ENCODE measurements at places on chromosomes 6 and 20.

GRCh38 chr6:106490030-106490429 is 129.5 kb downstream of the CRYBG1 start:
- DNase-seq, result no peak

- no peak for DNase-seq
These were observed 231.4 kb downstream of the GJA1 start for GRCh38 chr6:121666814-121667213.

DNA sequence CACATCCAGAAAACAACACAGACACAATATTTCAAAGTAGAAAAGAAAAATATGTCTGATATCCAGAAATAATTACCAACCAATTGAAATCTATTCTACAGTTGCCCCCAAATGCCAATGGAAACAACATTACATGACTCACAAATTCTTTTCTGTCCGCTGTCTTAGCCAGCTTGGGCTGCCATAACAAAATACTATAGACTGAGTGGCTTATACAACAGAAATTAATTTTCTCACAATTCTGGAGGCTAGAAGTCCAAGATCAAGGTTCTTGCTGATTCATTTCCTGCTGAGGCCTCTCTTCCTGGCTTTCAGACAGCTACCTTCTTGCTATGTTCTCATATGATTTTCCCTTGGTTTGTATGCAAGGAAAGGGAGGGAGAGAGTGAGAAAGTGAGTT is 698.1 kb downstream of the DHX35 start:
- no peak for DNase-seq

GRCh38 chr6:146200176-146200575 is 171.3 kb downstream of the GRM1 start:
- DNase-seq, result no peak

GRCh38 chr6:33914645-33915044 is 110.8 kb upstream of the MLN start:
- no peak for DNase-seq

GRCh38 chr6:148967541-148967956 is 220.7 kb downstream of the UST start:
- no peak for DNase-seq

- no peak for DNase-seq
These were observed 22.4 kb downstream of the ZMYND8 start for GRCh38 chr20:47334022-47334551.

- DNase-seq, result no peak
These were observed 1277.2 kb upstream of the GJE1 start for GRCh38 chr6:140855520-140855919.

- no peak for DNase-seq
These were observed 130.4 kb downstream of the PTPRK start for GRCh38 chr6:128389820-128390534.

- no peak for DNase-seq
These were observed 86.4 kb upstream of the FRMD1 start for GRCh38 chr6:168165373-168165772.

GRCh38 chr6:17278289-17279063 is 2.7 kb upstream of the RBM24 start:
- no peak for DNase-seq

GRCh38 chr6:153525998-153526397 is 394.9 kb upstream of the RGS17 start:
- no peak for DNase-seq

DNA sequence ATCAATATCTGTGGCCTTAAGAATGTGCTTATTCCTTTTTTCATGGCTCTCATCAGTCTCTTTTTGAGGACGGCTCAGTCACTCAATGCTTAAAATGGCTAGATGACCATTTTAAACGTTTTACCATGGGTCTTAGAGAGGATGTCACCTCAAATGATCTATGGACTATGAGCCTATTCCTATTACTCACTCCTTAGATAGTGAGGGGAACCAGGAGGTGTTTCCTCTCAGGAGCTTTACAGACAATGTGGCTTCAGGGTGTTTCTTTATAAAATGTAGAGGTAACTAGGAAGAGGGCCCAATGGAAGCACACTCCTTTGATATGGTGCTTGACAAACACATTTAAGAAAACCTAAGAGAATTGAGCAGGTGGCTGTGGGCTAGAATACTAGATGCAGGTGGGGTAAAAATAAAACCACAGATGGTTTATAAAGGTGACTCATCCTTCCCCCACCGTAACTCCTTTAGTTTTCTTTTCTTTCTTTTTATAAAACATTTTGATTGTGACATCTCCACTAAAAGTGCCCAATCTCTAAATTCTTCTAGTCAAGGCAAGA is 1.5 kb upstream of the TMEM200A start:
- no peak for DNase-seq

GRCh38 chr6:127939442-127940066 is 38.7 kb upstream of the THEMIS start:
- no peak for DNase-seq

GRCh38 chr20:17808357-17808756 is 108.6 kb downstream of the BANF2 start:
- DNase-seq, result no peak

DNA sequence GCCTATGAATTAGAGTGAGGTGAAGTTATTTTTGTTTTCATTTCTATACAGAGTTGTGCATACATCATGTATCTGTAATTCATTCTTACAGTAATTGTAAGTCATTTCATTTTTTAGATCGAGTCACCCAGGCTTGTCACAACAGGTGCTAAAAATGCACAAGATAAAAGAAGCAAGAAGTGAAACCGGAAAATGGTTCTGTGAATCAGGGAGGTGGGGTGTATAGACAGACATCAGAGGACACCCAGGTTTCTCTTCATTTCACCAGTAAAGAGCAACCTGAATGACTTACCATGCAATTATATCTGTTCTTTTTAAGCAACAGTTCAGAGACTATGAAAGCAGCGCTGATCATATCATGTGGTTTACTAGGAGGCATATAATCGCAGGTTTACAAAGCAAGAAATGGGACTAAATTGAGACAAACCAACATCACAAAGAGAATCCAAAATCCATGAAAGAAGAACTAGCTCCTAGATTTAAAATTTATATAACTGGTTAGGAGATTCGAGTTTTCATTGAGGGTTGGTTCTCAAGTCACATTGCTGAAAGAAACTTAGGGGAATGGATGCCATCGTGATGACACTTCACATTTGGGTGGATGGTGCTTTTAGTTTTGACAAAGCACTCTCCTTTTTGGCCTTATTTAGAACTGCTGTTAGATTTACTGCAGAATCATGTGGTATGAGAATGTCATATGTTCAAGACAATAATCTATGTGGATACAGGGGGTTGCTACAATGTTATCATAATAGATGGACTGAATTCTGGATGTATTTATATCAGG is 27.9 kb upstream of the TBC1D7 start:
- no peak for DNase-seq

DNA sequence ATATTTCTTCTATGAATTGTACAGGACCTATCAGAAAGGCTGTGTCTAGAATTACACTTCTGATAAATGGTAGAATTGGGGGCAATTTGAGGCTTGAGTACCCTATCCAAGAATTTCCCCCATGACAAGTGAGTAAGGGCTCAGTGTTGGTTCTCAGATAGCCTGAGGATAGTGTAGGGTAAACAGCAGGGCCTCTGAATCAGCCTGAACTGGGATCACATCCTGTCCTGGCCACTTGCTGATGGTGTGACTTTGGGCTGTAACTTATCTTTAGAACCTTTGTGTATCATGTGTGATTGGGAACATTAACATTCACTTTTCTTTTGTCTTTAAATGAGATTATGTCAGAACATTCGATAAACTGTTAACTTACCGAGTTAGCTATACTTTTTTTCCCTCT is 151.0 kb downstream of the CLIC5 start:
- DNase-seq, result no peak

- no peak for DNase-seq
These were observed 137.5 kb upstream of the SYNDIG1 start for GRCh38 chr20:24331939-24332338.

DNA sequence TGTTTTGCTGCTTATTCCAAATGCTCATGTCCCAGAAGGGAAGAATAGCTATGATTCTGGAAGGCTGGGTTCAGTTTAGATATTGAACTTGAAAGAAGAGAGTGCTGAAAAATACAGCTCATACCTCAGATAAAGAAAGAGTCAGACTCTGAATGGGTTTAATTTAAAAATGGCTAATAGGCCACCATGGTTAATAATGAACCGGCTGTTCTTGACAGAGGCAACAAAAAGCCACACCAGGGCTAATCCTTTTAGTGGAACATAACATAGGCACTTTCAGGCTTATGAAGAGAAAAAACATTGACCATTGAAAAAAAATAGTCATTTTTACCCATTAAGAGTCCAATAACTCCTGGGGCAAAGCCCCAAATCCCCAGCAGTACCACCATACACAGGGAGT is 59.4 kb downstream of the TNFRSF21 start:
- DNase-seq, result no peak

DNA sequence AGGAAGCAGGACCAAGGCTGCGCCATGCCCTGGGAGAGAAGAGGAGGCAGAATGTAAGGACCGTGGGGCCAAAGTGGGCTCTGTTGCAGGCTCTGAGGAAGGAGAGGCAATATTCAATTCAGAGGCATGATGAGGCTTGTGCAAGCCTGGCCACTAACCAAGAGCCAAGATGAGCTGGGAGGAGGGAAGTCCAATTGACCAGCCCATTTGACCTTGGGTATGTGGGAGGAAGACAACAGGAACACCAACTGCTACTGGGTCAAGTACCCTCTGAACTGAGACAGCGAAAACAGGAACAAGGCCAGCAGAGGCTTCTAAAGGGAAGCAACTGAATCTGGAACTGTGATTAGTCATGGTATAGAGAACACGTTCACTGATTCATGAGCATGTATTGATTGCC is 779.6 kb downstream of the MAFB start:
- no peak for DNase-seq

DNA sequence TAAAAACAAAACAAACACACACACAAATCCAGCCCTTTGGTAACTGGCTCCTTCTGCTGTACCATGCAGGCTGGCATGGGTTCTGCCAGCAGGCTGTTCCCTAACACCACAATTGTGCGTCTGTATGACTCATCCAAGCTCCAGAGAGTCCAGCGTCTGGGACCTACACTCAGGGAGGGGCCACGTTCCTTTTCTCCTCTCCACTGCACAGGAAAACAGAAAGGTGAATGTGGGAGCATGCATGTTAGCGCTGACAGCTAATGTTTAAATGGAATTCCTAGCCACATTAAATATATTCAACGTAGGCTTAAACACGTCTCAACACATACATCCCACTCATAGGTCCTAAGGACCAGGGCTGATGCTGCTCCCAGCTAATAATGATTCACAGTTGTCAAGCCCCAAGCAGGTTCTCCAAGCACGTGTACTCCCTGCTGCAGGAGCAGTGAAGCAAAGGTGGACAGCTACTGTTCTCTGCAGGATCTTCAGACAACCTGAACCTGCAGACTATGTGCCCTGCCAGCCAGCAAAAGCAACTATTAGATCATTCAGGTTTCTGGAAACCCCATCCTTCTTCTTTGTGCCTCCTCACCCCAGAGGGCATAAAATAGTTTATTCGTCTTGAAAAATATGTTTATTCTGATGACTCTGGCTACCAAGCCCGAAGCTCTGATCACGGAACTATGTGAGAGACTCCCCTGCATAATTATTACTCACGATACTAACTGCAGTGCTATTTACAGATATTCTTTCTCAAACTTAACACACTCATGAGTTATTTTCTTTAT is 20.9 kb downstream of the MAP1LC3A start:
- DNase-seq, result no peak

GRCh38 chr20:58868795-58869194 is 16.3 kb downstream of the GNAS start:
- DNase-seq, result no peak

GRCh38 chr20:20499439-20499838 is 131.5 kb downstream of the INSM1 start:
- no peak for DNase-seq

DNA sequence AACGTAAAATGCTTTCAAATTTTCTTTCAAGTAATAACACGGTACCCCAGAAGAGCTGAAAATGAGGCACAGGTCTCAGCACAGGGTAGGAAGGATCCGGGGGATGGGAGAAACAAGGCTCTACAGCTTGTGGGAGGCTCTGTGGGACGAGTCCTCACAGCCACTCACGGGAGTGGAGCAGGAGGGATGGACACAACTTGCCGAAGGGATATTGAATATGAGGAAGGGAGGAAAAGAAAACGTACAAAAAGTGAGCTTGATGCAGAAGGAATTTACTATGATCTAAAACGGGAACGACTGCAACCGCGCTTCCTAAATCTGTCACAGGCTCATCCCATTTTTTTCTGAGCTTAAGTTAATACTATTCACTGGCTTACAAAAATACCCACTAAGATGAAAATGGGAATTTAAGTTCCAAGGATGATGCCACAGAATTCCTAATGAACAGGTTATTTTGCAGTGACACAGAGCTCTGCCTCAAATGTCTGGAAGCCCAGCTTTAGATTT is 72.9 kb downstream of the FYN start:
- no peak for DNase-seq

DNA sequence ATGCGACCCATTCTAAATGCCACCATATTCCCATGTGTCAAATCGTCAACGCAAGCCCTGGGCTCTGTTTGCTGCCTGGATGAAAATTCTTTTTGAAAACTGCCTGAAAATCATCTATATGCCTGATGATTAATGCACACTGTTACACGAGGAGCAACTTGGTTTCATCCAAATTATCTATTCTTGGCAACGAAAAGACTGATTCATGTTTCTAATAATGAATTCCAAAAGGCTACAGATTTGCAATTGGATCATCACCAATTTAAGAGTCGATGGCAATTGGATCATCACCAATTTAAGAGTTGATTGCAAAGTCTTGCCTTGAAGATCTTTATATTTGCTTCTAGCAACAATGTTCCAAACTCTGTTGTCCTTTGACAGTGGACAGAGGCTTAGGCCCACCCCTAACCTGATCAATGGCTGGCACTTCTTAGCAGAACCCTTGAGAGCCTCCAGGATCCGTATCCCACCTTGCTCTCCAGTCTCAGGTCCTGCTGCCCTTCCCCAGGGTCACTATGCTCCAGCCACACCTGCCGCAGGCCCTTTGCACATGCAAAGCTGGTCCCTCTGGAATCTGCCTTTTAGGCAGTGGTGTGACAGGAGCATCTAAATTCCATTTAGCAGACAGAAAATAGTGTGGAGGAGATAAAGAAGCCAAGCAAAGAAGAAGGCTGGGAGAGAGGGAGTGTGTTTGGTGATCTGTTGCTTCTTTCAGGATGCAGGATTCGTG is 460.9 kb upstream of the SULF2 start:
- DNase-seq, result no peak

DNA sequence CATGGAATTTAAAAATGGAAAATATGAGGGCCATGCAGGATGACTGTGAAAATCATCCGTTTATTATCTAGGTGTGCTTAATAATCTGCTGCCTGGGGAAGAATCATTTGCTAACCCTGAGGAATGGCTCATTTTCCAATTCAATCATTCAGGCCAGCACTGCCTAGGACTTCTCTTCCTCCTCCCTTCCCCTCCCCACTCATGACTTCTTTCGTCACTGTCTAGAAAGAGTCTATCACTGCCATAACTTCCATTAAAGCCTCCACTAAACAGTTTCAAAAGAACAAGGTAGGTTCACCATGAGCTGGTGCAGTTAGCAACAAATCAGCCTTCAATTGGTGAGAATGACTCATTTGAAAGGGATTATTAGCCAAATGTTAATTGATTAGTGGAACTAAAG is 43.9 kb downstream of the TSHZ2 start:
- DNase-seq, result no peak
